Spinal cord (tissue), 10 donors: ENCODE measurements at places on chromosomes 4 and X. TPM values are rescaled to one million over a fixed set of nuclear protein-coding genes. Genes with fewer than 3 reads are reported as not detected.

HTN1 gene
- total RNA-seq: not detected

USP17L15 gene
- total RNA-seq: not detected

SATL1 gene
- 1.1 TPM for total RNA-seq

GPR78 gene
- total RNA-seq: 3.0 TPM

IL3RA gene
- total RNA-seq: 9.3 TPM

CD40LG gene
- total RNA-seq: 0.10 TPM
